ENCODE measurements at places on chromosomes 5 and 9. TPM values are rescaled to one million over a fixed set of nuclear protein-coding genes. Genes with fewer than 3 reads are reported as not detected.

The NEUROG1 gene
- not detected for total RNA-seq

The TLR4 gene
- not detected for total RNA-seq

The ENTREP1 gene
- not detected for total RNA-seq

The IFNA13 gene
- total RNA-seq, result not detected

GRCh38 chr9:101858026-101858425, 119.6 kb upstream of the GRIN3A start:
- DNase-seq, result no peak

DNA sequence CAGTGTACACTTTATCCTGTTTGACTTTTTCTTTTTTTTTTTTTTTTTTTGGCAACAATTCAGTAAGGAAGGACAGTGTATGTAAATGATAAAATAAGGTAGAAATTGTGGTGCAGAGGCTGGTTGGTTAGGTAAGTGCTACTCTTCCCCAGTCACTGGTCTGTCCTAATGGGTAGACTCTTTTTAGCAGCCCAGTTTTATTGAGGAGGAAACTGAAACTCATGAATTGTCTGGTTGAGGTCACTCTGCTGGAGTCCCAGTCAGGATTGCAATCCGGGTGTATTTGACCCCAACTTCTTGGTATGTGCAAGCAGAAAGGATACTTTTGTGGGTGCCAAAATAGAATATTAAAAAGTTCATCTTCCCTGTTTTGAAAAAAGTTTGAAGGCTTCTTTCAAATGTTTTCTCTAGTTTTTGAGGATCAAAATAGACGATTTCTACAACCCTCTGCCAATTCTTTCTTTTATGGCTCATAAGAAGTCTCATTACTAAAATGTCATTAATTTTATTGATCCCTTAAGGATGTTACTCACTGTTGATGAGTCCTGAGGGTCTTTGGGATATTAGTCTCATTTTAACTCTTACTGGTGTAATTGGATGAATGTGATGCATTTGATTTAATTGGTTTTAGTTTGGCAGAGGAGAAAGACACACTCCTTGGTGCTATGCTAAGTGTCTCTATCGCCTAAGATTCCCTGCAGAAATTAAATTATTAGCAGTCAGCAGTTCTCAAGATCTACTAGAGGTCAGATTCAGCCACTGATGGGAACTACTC, 171.9 kb downstream of the KDM4C start:
- no peak for DNase-seq

- DNase-seq, result no peak
These were observed 32.6 kb upstream of the RXRA start for GRCh38 chr9:134293611-134294152.

- DNase-seq, result no peak
These were observed 1719.8 kb upstream of the WWC1 start for GRCh38 chr5:166571668-166572067.

DNA sequence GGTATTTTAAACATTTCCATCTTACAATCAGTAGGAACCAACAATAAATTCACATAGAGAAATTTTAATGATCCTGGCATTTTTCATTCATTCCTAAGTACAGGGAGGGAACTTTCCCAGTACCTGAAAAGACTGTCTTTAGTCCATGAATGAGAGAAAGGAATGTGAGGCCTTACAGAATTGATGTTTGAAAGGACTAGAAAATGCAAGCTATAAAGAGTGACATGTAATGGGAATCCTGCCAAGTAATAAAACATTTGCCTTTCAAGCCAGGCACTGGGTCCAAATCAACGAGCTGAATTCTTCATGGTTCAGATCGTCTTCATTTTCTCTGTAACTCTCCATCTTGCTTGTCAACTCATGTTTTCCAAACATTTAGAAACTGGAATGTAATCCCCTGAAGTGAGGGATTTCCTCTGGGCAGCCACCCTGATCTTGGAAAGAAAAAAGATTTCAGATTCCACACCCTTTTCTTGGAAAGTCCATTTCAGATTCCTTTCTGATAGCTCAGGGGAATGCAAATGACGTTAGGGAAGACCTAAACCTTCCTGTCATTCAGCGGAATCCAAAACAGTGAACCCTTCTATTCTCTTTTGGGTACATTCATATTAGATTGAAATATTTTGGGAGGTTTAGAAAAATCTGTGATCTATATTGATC, 315.8 kb downstream of the SH3GL2 start:
- no peak for DNase-seq

DNA sequence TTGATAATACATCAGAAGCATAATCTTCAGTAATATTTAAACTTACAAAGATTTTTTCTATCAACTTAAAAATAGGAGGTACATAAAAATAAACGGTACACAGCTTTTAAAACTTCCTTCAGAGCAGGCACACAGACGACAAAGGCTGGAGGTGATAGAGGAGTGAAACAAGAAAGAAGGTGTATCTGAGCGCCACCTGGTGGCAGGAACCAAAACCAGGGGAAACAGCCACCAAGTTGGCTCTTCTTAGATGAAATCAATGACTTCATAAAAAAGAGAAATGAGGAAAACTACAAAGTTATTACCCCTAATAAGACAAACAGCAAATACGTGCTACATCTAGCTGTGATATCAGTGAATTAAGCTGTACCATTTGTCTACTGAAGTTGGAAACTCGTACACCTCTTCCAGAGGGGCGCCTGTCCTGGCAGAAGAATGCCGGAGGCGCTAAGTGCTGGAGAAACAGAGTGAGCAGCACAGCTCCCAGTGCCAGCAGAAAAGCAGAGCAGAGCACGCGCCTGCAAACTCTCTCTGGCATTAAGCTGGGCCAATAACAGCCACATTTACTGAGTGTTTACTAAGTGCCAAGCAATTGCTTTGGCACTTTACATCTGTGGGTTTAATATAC, 85.9 kb downstream of the SETX start:
- DNase-seq, result peak; percentile 83

Measured in activated CD4-positive, alpha-beta T cell treated with anti-CD3 and anti-CD28 coated beads, Interleukin-2, amount 10 ng/mL, durations not matched to agents 7 days and 5 days (primary cell).